Neural crest cell (in vitro differentiated cells): ENCODE measurements at places on chromosomes 7 and 10. TPM values are rescaled to one million over a fixed set of nuclear protein-coding genes. Genes with fewer than 3 reads are reported as not detected.

Gene CCL26
- not detected in 2 replicates for total RNA-seq

Gene PON1
- not detected in 2 replicates for total RNA-seq

Gene PIP
- total RNA-seq, result not detected in 2 replicates

DNA sequence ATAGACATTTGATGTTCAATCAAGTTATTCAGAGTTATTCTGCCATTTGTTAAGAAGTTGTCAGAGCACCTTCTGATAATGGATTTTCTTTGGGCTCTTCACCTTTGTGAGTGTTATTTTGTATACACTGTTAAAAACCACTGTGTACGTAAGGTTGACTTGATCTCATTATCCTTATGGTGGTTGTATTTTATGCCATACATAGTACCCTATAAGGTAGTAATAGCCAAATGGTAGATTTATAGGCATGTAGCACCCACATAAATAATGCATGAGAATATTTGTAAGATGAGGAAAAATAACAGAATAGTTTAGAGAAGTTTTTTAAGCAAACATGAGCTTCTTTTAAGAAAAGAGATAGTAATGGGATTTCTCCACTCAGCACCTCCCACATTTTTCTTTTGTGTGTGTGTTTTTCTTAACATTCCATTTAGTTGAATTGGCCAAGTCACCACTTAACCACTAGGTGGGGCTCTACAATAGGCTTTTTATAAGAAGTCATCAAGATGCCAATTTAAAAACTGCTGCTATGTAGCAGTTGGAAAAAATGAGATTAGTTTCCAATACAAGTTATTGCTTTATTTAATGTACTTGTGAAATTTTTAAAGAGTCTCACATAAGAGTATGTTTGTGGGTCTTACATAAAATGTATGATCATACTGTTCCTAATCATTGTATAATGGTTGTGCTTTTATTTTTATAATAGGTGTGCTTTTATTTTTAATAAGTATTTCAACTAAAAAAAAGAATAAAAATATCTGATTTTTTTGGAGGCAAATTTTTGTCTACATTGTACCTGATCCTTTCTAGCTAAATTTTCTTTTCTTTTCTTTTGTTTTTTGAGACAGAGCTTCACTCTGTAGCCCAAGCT is 41.1 kb upstream of the STMP1 start:
- H3K4me3 ChIP-seq, result no peak overlapping the region
- H3K27me3 ChIP-seq, result no peaks in the 10 kb centered on the region
- peaks cover 5% of the 10 kb centered on the region for H3K4me1 ChIP-seq
- H3K36me3 ChIP-seq, result peaks cover 14% of the 10 kb centered on the region
- DNase-seq, result peak; percentile 16

- no peaks in the 10 kb centered on the region for H3K4me1 ChIP-seq
- H3K27me3 ChIP-seq, result no peaks in the 10 kb centered on the region
- peaks cover 9% of the 10 kb centered on the region for H3K36me3 ChIP-seq
- H3K4me3 ChIP-seq, result no peak overlapping the region
- DNase-seq, result no peak
Measured at GRCh38 chr10:27138277-27138676, 15.9 kb downstream of the YME1L1 start.

DNA sequence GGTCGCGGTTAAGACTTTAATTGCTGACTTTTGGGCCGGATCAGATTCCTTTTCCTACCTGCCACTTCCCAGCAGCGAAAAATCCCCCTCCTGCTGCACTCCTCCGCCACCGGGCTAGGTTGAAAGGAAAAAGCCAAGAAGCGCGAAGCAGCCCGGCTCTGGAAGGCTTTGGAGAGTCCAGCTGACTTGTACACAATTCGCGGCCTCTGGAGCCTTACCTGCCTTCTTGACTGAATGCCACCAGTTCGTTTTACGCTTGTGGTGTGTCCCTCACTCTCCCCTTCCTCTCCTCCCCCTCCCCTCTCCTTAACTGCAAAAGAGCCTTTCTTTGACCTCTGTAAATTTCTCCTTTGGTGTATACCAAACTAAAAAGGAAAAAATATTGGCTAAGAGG is 2.7 kb upstream of the FEZF1 start:
- no peak overlapping the region for H3K27ac ChIP-seq
- peaks cover 4% of the 10 kb centered on the region for H3K36me3 ChIP-seq
- DNase-seq, result no peak

DNA sequence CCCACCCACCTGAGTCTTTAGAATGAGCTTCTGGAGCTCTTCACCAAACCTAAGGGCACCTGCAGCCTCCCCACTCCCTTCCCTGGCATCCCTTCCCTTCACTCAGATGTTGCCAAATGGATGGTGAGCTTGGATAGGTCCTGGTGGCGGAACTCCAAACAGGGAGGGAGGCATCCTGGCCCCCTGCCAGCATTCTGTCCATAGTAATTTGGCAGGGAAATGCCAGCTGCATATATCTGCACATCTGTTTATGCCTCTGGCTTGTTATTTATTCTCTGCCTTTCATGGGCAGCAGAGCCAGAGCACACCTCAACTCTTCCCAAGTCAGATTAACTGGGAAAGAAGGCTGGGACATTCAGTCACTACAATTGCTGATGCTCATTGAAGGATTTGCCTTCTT is 18.1 kb downstream of the KAZALD1 start:
- no peaks in the 10 kb centered on the region for H3K4me1 ChIP-seq
- no peak overlapping the region for H3K4me3 ChIP-seq
- peaks cover 89% of the 10 kb centered on the region for H3K27me3 ChIP-seq

DNA sequence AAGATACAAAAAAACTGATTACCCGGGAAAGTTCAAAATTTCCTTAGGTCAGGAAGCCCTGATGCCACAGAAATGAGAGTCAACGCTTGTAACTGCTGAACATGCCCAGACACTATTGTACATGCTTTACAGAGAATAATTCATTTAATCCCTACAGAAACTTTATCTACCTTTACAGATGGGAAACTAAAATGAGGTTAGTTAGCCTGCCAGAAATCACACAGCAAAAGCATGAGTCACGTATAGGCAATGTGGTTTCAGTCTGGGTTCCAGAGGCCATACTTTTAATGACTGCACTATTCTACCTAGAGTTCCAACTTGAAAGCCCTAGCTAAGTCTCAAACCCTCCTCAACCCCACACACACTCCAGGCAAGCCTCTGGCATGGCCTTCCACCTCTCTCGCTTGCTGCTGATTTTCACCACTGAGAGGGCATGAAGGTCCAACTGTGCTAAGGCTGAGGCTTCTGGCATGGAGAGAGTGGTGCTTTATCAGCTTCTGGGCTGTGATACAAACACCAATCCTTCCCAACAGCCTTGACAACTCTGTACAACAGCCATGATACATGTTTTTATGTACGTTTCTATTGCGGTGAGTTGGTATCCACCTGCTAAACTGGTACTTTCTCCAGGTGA is 1011.2 kb upstream of the GHITM start:
- peak overlapping the region; percentile 9 for H3K27ac ChIP-seq
- H3K4me1 ChIP-seq, result no peaks in the 10 kb centered on the region
- no peaks in the 10 kb centered on the region for H3K36me3 ChIP-seq
- H3K4me3 ChIP-seq, result no peak overlapping the region
- no peaks in the 10 kb centered on the region for H3K27me3 ChIP-seq

GRCh38 chr7:56219017-56219416 is 102.8 kb upstream of the NUPR2 start:
- DNase-seq, result no peak
- H3K4me3 ChIP-seq, result no peak overlapping the region
- peaks cover 9% of the 10 kb centered on the region for H3K36me3 ChIP-seq
- no peak overlapping the region for H3K27ac ChIP-seq
- no peaks in the 10 kb centered on the region for H3K27me3 ChIP-seq
- no peaks in the 10 kb centered on the region for H3K4me1 ChIP-seq

- DNase-seq, result no peak
- peaks cover 11% of the 10 kb centered on the region for H3K36me3 ChIP-seq
- H3K4me3 ChIP-seq, result no peak overlapping the region
- H3K27ac ChIP-seq, result no peak overlapping the region
Measured at GRCh38 chr10:72567889-72568640, 57.8 kb downstream of the MICU1 start.

GRCh38 chr7:51324206-51324898 is 7.7 kb upstream of the COBL start:
- no peaks in the 10 kb centered on the region for H3K4me1 ChIP-seq
- no peak for DNase-seq
- no peak overlapping the region for H3K27ac ChIP-seq
- no peak overlapping the region for H3K4me3 ChIP-seq
- no peaks in the 10 kb centered on the region for H3K36me3 ChIP-seq

DNA sequence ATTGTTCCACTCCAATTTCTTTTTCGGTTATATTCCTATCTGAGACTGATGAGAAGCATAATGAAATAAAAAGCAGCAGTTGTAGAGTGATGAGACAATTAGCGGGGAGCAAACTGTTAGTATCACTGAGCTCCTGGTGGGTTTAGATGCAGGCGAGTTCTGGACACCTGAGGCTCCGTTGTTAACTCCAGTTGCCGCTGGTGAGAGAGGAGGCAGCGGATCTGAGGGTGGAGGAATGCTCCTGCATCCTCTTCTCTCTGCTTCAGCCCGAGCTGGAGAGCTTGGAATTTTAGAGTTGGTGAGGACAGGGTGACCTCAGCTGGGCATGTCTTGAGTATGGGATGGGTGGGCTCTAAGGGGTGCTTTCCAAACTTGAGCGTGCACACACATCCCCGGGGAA is 31.4 kb downstream of the LRMDA start:
- H3K4me3 ChIP-seq, result no peak overlapping the region
- H3K4me1 ChIP-seq, result peaks cover 12% of the 10 kb centered on the region
- no peak for DNase-seq
- no peak overlapping the region for H3K27ac ChIP-seq
- peaks cover 2% of the 10 kb centered on the region for H3K36me3 ChIP-seq

GRCh38 chr7:25846722-25847121 is 305.3 kb upstream of the NFE2L3 start:
- H3K27ac ChIP-seq, result peak overlapping the region; percentile 38
- H3K4me1 ChIP-seq, result peaks cover 70% of the 10 kb centered on the region
- no peak for DNase-seq

GRCh38 chr7:131047651-131048304 is 279.9 kb upstream of the MKLN1 start:
- H3K27me3 ChIP-seq, result no peaks in the 10 kb centered on the region
- H3K36me3 ChIP-seq, result peaks cover 3% of the 10 kb centered on the region
- no peak overlapping the region for H3K4me3 ChIP-seq
- no peak overlapping the region for H3K27ac ChIP-seq
